ENCODE measurements at places on chromosomes 3 and 15.

GRCh38 chr3:79297245-79297960 is 470.4 kb downstream of the ROBO1 start:
- no peak for DNase-seq

DNA sequence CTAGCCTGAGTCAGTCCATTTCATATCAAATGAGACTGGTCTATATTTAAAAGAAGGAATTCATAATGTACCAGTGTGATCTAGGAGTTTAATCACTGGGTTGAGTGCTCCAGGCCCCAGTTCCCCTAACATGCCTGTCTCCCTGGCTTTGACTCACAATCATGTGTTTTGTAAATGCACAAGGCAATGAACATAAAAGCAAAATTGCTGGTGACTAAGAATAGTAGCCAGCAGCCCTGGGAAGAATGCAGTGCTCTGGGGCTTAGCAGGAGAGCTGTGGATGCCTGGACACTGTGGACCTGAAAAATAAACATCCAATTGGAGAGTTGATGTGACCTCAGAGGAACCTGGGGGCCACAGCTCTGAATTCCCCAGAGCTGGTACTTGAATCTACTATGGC is 50.3 kb downstream of the SYNPR start:
- DNase-seq, result no peak

GRCh38 chr15:66402761-66403284 is 16.1 kb downstream of the MAP2K1 start:
- no peak for DNase-seq

DNA sequence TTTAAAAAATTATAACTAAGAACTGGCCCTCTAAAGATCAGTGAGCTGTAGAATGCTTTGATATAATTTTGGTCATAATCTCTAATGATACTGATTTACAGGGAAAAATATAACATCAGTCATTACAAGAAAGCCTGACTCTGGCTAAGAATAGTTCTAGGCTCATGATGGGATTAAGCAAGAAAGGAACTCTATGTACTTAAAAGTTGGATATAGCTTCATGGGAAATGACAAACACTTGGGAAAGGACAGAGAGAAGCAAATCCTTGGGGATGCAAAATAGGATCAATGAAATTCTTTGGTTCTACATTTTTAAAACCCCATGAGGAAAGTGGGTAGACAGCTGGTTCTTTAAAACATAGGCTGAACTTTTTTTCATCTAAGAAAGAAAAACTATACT is 472.7 kb upstream of the NR2F2 start:
- DNase-seq, result no peak

DNA sequence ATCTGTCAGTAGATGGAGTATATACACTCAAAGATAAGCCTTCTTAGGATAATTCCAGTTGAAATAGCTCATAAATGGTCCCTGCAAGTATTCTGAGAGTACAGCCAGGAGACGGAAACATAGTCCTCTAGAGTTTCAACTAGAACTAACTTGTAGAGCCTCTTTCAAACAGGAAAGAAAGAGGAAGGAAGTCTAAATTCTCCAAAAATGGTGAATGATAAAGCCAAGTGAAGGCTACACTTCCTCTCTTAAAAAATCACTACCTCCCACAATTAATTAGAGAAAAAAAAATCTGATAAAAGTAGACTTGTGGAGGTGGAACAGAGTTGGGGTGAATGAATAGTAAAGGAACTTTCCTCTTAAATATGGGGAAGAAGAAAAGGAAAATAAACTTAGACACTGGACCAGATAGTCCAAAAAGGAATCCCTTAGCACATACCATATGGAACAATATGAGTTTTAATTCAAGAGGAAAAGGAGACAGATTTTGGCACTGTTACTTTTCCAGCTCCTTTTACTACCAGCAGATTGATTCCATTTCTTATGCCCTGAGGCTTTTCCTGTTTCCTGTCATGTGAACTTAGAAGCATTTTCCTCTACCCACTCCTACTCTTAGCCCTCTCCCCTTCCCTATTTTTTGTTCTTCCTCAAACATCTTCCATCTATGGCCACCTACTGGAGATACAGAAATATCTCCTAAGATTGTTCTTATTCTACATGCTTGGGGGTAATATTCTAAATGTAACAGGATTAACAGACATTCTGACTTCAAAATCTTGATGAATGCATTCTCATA is 207.6 kb downstream of the CHST2 start:
- DNase-seq, result no peak

- no peak for DNase-seq
Measured at GRCh38 chr3:48436477-48436787, 3.5 kb downstream of the CCDC51 start.

GRCh38 chr3:160801386-160802118 is 45.5 kb downstream of the PPM1L start:
- DNase-seq, result no peak

DNA sequence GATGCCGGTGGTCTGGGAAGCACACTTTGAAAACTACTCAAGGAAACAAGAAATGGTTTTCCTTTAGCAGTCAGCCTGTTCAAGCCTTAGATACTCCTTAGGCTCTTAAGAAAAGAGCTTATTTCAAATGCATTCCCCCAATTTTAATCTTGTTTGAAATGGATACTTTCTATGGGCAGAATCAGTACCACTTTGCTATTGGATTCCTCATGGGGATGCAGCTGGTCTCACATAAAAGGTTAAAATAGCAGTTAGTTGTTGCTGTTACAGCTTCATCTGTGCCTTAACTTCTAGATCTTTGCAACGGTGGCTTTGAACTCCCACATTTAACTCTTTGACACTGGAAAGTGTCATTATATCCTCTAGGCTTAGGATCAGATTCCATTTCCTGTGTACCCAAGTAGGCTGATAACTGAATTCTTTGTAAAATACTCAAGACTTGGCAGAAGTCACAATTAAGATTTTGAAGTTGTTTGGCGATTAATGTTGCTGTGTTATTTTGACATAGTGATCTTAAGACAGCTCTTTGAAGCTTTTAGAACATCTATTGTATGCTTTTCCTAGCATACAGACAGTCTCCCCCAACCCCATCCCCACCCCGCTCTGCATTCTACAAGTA is 2.2 kb downstream of the THBS1 start:
- no peak for DNase-seq

DNA sequence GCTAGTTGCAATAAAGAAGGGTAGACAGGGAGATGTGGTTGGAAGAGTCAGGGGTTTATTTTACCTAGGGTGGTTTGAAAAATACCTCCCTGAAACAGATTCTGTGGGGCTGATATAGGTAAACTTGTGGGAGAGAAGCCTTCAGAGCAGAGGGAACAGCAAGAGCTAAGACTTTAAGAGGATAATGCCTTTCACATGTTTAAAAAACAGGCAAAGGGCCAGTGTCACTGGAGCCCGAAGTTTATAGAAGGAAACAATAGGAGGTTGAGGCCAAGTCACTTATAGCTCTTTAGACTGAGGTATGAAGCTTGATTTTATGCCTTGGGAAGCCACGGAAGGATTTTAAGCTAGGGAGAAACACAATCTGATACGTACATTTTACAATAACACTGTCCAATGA is 448.7 kb downstream of the TAFA4 start:
- no peak for DNase-seq

DNA sequence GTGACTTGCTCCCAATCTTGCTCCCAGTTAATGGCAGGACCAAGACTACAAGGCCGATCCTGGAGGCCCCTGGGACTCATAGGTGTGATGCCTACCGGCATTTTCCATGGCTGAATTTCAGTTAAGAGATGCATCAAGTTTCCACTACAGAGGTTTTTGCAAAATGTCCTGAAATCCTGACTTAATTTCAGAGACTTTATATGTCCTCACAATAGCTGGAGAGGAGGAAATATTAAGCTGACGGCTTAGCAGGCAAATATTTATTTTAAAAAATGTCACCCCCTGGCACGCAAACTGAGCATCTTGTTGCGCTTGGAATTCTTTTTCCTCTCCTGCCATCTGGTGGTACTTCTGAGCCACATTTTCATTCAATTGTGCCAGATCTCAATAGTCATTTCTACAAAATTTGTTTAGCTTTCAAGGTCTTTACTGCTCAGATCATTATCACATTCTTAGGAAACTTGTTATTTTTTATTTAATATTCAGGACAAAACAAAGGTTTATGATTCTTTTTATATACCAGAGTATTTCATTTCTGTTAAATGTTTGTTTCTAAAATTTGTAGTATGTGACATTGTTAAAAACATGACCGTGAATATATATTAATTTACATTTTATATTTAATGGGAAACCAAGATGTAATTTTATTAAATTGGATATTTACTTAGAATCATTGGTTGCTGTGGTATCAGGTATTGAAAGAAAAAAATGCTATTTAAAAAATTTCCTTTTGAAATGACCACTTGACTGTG is 189.2 kb upstream of the THRB start:
- no peak for DNase-seq

- DNase-seq, result no peak
Measured at GRCh38 chr15:38685686-38686339, 121.2 kb upstream of the RASGRP1 start.

- DNase-seq, result no peak
Measured at GRCh38 chr3:193734737-193735366, 141.8 kb downstream of the OPA1 start.

- DNase-seq, result no peak
Measured at GRCh38 chr3:110697961-110698360, 373.7 kb upstream of the NECTIN3 start.

DNA sequence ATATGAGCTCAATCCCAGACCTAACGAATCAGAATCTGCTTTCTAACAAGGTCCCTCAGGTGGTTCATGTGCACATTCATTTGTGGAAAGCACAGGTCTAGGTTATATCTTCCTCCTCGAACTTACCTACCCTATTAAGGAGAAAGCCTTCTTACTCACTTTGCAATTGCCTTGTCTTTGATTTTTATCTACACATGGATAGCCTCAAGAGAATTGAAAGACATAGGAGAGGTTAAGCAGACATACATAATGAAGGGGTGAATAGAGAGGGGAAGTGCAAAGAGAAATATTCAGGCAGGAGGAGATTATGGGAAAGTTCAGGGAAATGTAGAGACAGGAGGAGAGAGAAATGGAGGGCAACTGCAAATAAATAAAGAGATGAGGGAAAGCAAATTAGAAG is 422.9 kb upstream of the ADAMTS9 start:
- no peak for DNase-seq

DNA sequence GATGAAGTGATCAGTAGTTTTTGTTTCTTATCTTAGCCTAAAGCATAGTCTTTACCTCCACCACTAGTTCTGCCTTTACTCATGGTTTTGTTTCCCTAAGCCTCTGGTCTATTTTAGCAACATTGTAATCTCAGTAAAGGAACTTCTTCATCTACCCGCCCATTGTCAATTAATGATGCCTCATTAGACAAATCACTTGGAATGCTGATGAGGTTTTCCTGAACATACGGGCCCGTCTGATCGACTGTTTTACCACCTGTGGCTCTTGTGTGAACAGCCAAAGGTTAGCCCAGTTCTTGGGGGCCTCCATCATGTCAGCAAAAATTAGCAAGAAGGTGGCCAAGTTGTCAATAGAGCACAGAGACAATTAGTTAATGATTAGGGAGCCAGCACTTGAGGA is 470.1 kb upstream of the ARRDC4 start:
- DNase-seq, result no peak

- DNase-seq, result no peak
Measured at GRCh38 chr3:153379516-153379915, 217.5 kb downstream of the RAP2B start.

GRCh38 chr15:78481917-78482316 is 25.5 kb upstream of the HYKK start:
- DNase-seq, result no peak

DNA sequence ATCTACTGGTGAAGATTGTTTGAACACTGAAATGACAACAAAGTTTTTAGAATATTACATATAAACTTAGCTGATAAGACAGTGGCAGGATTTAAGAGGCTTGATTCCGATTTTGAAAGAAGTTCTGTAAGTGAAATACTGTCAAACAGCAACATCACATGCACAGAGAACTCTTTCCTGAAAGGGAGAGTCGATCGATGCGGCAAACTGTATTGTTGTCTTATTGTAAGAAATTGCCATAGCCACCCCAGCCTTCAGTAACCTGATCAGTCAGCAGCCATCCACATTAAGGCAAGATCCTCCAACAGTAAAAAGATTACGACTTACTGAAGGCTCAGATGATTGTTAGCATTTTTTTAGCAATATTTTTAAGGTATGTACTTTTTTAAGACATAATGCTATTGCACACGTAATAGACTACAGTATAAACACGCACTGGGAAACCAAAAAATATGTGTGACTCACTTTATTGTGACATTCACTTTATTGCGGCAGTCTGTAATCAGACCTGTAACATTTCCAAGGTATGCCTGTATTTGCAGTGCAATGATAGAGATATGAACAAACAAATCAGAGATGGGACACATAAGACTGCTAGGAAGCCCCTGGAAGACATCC is 225.6 kb upstream of the UBE2E1 start:
- no peak for DNase-seq

GRCh38 chr3:49718858-49719213 is 648 bp downstream of the AMIGO3 start:
- DNase-seq, result no peak

DNA sequence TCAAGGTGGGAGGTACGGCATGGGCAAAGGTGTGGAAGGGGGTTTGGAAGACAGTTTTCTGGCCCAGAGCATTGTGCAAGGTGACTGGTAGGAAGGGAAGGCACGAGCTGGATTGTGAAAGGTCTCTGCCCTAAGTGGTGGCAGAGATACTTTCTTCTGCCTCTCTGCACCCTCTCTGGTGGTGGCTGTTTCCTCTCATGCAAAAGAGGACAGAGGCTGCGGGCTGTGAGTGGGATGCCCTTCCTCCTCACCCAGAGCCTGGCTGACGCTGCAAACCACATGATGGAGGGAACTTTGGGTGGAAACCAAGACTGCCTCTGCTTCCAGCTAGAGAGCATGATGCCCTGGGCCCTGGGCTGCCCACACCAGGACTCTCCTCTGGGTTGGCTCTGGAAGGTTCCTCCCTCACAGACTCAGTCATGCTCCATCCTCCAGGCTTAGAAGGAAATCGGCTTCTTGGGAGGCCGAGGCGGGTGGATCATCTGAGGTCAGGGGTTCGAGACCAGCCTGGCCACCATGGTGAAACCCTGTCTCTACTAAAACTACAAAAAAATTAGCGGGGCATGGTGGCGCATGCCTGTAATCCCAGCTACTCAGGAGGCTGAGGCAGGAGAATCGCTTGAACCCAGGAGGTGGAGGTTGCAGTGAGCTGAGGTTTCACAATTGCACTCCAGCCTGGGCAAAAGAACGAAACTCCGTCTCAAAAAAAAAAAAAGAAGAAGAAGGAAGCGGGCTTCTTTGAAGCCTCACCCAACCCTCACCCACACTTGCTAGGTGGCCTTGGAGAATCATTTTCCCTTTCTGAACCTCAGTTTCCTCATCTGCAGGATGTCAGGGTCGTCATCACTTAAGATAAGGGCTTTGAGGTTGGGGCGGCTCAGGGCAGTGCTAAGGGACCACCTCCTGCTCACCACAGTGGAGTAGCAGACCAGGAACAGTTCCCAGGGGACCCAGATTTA is 8.3 kb downstream of the PSTPIP1 start:
- DNase-seq, result no peak

DNA sequence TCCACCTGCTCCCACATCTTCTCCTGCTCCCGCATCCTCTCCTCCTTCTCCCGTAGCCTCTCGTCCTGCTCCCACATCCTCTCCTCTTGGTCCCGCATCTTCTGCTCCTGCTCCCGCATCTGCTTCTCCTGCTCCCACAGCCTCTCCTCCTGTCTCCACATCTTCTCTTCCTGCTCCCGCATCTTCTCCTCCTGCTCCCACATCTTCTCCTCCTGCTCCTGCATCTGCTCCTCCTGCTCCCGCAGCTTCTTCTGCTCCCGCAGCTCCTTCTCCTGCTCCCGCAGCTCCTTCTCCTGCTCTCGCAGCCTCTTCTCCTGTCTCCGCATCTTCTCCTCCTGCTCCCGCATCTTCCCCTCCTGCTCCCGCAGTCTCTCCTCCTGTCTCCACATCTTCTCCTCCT is 5.8 kb downstream of the GOLGA6L2 start:
- DNase-seq, result no peak

- DNase-seq, result no peak
Measured at GRCh38 chr3:43542328-43543043, 79.3 kb downstream of the ANO10 start.
